ENCODE measurements at places on chromosomes 7 and 10.

GRCh38 chr7:33258491-33258951 is 129.2 kb downstream of the BBS9 start:
- DNase-seq, result no peak

DNA sequence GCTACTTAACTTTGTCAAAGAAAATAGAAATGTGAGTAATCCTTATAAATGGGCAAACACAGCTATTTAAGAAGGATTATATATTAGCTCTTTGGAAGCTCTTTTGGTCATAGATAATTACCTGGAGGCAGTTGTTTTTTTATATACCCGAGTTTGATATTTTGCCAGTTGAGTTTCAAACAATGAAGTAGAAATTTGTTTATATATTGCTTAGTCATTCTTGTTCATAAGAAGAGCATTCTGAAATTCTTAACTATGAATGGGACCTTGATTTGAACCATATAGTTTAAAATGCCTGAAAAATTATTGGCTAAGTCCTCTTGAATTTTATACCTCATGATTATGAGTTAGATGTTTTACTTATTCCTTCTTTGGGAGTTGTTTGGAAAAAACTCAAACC is 36.4 kb downstream of the MINPP1 start:
- DNase-seq, result no peak

DNA sequence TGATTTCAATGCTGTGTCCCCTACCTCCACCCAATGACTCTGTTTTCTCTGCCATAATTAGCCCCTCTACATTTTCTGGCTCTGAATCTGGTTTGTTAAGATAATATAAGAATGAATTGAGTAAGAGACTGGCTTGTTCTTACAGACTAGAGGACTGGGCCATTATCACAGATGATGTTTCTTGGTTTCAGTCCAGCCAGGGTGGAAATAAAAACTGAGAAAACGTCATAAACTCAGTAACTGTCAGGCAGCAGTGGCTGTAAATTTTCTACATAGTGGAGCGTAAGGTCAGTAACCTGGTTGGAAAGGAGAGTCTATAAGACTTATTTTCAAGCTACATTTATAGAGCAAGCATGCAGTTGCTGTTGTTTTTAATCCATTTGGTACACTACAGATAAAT is 485.4 kb downstream of the HTR7 start:
- no peak for DNase-seq

DNA sequence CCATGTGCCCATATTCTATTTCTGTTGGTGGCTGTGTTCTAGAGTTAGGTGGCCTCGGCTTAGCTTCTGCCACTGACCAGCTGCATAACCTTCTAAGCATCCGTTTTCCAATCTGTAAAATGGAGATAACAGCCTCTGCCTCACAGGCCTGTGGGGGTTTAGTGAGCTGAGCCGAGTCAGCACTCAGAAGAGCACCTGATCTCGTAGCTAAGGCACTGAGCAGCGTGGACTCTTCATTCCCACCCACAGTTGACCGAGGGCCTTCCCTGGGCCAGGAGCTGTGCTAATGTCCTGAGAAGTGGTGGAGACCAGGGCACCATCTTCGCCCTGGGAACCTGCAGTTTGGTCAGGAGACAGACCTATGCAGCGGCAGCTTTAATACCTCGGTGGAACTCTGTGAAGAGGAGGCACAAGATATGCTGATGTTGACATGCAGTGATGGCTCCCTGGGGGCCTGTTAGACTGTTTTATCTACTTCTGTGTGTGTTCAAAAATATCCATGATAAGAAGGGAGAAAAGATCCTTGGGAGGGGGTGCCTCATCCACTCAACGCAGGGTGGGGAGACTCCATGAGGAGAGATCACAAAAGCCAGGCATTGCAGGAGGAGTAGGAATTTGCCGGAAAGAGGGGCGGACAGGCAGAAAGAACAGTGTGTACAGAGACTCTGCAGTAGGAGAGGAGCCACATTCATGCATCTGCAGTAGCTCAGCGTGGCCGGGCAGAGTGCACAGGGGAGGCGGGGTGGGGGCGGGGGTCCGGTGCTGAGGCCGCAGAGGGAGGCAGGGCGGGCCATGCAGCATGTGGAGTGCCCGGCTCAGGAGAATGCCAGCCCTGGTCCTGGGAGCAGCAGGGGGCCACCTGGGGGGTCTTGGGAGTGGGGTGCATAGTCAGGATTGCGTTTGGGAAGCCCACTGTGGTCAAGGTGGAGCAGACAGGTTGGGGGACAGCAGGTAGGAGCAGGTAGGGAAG is 136.8 kb downstream of the C10orf105 start:
- DNase-seq, result no peak

GRCh38 chr10:56605051-56605450 is 244.0 kb upstream of the ZWINT start:
- DNase-seq, result no peak

Data from cortex of kidney (tissue), 1 donor.